ENCODE measurements at places on chromosomes 5 and 9.
A peak's percentile ranks its signal among the peaks of the same experiment; 100 is the strongest.

- DNase-seq = peak; percentile 94
Measured at GRCh38 chr9:96875461-96876142, 21.3 kb upstream of the ZNF782 start.

- DNase-seq = peak; percentile 87
Measured at GRCh38 chr5:115180165-115180709, 10.5 kb upstream of the TRIM36 start.

- DNase-seq = no peak
Measured at GRCh38 chr5:149002761-149003689, 59.8 kb downstream of the SH3TC2 start.

GRCh38 chr9:228929-229695, 14.4 kb downstream of the DOCK8 start:
- DNase-seq = no peak

DNA sequence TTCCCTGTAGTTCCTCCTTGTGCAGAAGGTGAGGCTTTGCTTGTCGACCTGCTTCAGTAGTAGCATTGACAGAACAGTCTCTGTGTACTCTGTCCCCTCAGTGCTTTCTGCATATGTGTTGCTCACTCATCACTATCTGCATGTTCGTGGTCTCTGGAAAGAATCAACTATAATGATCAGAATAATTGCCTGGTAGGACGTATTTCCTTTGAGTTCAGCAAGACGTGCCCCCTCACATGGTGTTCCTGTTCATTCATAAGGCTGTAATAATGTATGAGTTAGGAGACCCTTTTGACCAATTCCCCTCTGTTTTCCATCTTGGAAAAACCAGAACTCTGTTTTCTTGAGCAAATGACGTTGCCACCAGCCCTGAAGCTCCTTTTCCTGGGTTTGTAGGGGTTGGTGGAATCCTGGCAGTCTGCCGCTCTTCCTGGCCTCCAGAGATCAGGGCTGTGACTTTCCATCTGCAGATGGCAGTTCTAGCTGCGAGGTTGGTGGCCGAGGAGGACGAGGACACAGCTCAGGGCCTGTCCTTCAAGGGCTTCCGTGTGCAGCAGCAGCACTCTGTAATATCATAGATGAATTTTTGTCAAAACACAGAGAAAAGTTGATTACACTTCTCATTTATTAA, 61.9 kb downstream of the EXOSC2 start:
- no peak for DNase-seq

- DNase-seq = peak; percentile 92
Measured at GRCh38 chr9:89602978-89603766, 1.6 kb upstream of the GADD45G start.

GRCh38 chr5:134437847-134438581, 26.3 kb upstream of the CDKN2AIPNL start:
- DNase-seq = no peak

- DNase-seq = no peak
Measured at GRCh38 chr5:147968855-147969254, 62.5 kb upstream of the C5orf46 start.

- DNase-seq = peak; percentile 34
Measured at GRCh38 chr5:57298985-57299491, 125.2 kb downstream of the GPBP1 start.

- no peak for DNase-seq
Measured at GRCh38 chr9:120711354-120711753, 2.9 kb downstream of the MEGF9 start.

Data from NCI-H146 (cell line).